Stimulated activated CD4-positive, alpha-beta T cell treated with anti-CD3 and anti-CD28 coated beads, TNF-alpha, amount 100 ng/mL, for 48 hours (primary cell): ENCODE measurements at places on chromosomes 11 and 22.

DNA sequence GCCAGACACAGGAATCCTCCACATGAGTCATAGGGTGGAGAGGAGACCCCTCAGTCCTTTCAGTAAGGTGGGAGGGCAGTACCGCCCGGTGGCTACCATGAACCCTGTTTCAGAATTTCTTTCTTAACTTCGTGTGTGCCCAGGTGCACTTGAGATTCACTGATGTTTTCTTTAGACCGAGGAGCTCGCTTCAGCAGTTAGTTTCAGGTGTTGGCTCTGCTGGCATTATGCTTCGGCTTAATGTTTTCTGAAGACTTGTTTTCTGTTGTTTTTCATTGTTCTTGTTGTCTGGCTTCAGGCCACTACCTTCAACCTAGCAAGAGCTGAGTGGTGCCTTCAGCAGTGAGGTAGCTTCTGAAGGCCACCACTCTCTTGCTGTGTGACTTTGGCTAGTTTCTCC lies 71.5 kb downstream of the BMAL1 start:
- DNase-seq, result no peak

DNA sequence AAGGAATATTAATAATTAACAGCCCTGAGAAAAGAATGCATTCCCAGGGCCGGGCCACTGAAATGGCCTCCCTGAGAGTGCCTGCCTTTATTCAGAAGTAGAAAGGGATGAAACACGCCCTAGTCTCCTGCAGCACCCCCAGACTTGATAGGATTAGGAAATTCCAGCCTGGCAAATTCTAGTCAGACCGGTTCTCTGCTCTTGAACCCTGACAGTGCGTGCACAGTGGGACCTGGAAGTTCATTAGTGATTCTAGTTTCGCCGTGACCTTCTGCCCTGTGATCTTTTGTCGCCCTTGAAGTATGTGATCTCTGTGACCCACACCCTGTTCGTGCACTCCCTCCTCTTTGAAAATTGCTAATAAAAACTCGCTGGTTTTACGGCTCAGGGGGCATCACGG lies 2.1 kb upstream of the GSTP1 start:
- no peak for DNase-seq

GRCh38 chr11:30666817-30667216 lies 80.7 kb upstream of the MPPED2 start:
- no peak for DNase-seq

GRCh38 chr11:94175535-94175934 lies 46.9 kb downstream of the PANX1 start:
- no peak for DNase-seq

GRCh38 chr11:32831221-32831620 lies 1.5 kb downstream of the PRRG4 start:
- no peak for DNase-seq

DNA sequence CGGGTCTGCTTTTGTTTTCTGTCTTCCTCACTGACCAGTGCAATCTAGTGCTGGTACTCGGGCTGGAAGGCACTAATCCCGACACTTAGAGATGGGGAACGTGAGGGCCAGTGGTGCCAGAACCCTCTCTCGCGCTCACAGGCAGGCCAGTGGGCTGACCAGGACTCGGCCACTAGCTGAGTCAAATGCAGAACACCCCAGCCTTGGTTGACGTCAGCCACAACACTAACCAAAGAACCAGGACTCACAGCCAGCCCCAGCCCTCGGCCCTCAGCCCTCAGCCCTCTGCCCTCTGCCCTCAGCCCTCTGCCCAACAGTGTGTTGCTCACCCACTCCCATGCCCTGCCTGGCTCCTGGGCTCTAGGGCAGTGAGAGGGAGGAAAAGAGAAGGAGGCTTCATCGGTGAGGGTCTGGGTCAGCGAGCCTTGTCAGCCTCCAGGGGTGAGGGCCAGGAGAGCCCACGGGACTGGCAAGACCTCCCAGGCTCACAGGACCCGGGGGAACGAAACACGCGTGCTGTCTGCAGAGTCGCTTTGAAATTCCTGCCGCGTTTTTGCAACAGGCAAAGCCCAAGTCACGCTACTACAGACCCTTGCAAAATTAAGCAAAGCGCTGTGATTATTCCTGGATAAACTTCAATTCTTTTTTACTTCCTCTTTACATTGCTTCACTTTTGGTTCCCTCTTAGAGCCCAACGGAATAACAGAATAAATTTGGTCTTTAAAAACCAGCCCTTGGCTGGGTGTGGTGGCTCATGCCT lies 27.5 kb downstream of the KIAA0930 start:
- DNase-seq, result no peak

DNA sequence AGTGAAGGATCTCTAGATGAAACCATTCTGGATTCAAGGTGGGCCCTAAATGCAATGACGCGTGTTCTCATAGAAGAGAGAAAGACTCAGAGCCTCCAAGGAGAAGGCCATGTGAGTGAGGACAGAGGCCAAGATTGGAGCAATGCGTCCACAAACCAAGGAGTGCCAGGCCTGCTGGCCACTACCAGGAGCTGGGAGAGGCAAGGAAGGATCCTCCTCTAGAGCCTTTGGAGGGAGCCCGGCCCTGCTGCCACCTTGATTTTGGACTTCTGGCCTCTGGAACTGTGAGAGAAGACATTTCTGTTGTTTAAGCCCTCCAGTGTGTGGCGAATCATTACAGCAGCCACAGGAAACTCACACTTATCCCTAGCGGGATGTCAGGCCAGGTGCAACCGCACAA lies 52.7 kb upstream of the SHANK2 start:
- DNase-seq, result no peak

- peak; percentile 48 for DNase-seq
Observed at GRCh38 chr11:111982019-111982464, 43.2 kb upstream of the DLAT start.

DNA sequence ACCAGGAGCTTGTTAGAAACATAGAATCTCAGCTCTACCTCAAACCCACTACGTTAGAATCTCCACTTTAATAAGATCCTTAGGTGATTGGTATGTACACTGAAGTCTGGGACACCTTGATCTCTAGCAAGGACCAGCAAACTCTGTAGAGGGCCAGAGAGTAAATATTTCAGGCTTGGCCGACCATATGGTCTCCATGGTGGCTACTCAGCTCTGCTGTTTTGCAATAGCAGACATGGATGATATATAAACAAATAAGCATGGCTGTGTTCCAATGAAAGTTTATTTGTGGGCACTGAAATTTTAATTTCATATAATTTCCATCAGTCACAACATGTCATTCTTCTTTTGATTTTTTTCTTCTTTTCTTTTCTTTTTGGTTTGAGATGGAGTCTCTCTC lies 23.9 kb downstream of the UBASH3B start:
- DNase-seq, result no peak
